ENCODE measurements at places on chromosomes 12 and 14.

DNA sequence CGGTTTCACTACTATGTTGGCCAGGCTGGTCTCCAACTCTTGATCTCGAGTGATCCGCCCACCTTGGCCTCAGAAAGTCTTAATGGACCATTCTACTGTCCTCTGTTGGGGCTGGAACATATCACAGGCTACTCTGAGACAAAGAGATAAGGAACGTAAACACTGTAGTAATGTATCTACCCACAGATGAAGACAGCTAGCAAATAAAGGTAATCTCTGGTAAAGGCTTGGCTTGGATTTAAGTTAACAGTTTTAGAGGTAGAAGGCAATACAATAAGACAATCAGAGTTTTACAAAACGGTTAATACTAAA is 44.6 kb upstream of the ISM2 start:
- DNase-seq = no peak

GRCh38 chr12:56808954-56809353 is 45.8 kb downstream of the HSD17B6 start:
- no peak for DNase-seq

DNA sequence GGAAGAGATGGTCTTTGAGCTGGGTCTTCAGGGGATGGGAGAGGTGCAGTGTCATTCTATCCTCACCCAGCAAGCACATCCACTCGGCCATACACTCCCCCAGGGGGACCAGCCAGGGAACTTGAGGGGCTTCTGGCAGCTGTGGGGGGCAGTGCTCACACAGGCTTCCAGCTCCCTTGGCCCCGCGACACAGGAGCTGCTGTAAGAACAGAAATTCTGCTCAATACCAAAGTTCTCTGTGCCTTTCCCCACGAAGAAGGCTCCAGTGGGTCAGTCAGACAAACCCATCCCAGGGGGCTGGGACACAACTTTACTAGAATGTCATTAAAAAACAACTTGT is 289.1 kb upstream of the RTL1 start:
- DNase-seq = no peak

- no peak for DNase-seq
Observed at GRCh38 chr12:78802593-78802992, 62.0 kb upstream of the SYT1 start.

GRCh38 chr14:59161561-59162175 is 26.8 kb upstream of the DAAM1 start:
- peak; percentile 3 for DNase-seq

DNA sequence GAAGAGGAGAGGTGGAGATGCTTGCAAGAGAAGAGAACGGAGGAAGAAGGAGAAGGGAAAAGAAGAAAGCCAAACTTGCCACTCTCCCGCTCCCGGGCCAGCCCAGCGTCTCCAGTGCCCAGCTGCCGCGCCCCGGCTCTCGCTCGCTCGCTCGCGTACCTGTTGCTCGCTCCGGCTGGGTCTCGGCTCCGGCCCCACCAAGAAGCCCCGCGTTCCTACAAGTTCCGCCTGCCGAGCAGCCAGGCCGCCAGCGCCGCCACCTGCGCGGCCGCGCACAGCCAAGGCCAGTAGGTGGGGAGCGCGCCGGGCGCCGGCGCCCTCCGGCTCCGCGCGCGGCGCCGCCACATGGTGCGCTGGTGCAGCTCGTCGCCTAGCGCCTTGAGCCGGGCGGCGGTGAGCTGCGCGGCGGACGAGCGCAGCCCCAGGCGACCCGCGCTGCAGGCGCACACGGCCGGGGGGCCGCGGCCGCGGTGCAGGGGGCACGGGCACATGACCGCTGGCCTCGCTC is 370 bp downstream of the HRK start:
- peak; percentile 28 for DNase-seq

DNA sequence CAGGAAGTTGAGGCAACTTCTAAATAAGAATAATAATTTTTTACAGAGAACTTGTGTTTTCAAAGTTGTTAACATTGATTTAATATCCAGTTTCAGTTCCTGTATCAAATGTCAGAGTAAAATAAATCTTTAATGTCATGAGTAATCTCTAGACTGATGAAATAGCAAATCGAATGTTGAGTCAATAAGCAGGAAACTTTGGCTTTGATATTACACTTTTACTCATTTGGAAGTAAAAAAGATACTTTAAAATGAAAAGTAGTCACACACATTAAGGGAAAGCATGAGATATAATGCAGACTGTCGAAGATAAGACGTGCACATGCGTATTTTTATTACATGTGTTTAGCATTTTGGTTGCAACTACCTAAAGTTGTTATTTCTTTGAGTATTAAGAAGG is 78.2 kb upstream of the PTGDR start:
- no peak for DNase-seq

GRCh38 chr12:89547101-89547500 is 21.3 kb upstream of the POC1B start:
- DNase-seq = no peak

DNA sequence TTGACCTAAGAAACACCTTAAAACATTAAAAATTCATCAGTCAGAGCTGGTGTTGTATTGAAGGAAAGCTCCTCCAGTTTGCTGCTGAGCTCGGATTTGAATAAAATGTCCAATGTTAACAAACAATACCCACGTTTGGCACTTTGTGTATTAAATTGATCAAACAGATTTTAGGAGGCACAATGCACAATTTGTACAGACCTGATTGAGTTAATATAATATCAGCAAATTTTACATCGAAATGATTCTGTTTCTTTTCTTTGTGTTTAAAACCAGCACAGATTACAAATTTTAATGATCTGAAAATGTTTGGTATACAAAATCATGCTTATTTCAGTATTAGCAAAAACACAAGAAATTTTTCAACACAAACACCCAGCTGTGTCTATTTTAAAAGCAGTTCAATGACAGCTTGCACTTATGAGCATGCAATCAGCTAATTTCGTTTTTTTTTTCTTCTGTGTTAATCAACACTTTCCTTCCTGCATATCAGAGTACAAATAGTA is 2.8 kb upstream of the FOXG1 start:
- DNase-seq = no peak

DNA sequence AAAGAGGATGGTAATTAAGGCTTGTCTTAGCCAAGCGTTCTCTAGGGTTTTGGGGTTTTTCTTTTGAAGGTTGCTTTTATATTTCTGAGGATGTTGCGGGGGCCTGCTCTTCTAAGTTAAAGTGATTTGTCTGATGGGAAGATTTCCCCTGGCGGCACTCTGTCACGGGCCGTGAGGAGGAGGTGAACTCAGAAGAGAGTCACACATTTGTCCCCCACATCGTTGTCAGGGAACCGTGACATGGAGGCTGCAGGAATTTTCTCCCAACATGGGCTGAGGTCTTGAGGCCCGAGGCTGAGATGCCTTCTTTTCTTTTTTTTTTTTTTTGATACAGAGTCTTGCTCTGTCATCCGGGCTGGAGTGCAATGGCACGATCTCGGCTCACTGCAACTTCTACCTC is 71.5 kb downstream of the ADGRD1 start:
- no peak for DNase-seq

All from stimulated activated CD8-positive, alpha-beta memory T cell treated with anti-CD3 and anti-CD28 coated beads, Interleukin-15, amount 100 ng/mL, for 48 hours (primary cell).